Stimulated activated CD4-positive, alpha-beta T cell treated with anti-CD3 and anti-CD28 coated beads, Interleukin-1b, Interleukin-23, amount 100 ng/mL, for 24 hours (primary cell): ENCODE measurements at places on chromosomes 7 and 10.

DNA sequence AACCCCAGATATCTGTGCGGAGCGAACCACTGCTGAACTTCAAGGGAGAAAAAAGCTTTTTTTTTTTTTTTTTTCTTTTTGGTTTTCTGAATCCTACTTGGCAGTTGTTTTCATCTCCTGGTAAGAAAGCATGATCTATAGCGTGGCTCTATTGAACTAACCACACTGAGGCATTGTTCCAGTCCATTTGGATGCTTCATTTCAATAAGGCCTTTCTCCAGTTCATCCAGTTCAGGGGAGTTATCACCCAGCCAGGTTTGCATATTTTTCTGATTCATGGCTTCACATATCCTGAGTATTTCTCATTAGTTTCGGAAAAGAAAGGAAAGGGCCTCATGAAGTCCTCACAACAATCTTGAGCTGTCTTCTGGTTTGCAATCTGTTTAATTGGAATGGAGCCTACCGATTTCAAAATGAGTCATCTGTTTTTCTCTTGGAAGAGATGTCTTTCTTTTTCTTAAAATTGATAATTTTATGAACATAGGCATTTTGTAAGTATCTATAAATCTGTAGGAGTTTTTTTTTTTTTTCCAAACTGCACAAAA is 93.1 kb upstream of the STEAP4 start:
- DNase-seq: no peak

- no peak for DNase-seq
Measured at GRCh38 chr7:54664235-54665228, 94.5 kb downstream of the SEC61G start.

- DNase-seq: no peak
Measured at GRCh38 chr7:41185851-41186250, 517.0 kb downstream of the INHBA start.

- no peak for DNase-seq
Measured at GRCh38 chr7:117874191-117874700, 1.0 kb upstream of the CTTNBP2 start.

DNA sequence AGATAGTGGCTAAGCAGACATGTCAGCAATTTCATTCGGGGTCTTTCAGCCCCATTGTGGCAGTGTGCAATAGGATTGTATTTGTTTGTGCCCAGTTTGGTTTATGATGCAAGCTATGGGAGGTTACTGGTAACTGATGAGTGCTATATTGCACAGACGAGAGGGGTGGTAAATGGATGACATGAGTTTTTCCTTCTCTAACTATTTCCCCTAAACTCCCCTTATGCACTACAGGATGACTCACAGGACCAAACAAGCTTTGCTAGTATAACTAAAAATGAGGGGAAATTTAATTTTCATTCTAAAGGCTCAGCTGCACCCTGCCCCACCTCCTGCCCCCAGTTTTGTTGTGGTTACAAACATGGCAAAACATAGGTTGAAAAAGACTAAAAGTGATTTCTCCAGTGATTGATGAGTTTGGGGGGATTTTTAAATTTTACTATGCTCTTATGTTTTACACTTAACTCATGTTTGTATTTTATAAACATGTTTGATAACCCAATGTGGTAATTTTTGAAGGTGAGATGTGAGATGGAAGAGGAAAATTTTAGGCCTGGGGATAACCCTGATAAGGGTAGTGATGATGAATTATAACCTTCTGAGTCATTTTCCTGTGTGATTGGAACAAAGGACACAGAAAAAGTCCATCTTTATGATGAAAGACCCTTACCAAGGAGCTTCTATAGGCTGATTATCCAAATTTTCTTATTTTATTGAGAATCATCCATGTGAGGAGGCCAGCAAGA is 60.8 kb upstream of the NAMPT start:
- DNase-seq: no peak

GRCh38 chr7:45221896-45222604 is 64.5 kb downstream of the RAMP3 start:
- DNase-seq: no peak

DNA sequence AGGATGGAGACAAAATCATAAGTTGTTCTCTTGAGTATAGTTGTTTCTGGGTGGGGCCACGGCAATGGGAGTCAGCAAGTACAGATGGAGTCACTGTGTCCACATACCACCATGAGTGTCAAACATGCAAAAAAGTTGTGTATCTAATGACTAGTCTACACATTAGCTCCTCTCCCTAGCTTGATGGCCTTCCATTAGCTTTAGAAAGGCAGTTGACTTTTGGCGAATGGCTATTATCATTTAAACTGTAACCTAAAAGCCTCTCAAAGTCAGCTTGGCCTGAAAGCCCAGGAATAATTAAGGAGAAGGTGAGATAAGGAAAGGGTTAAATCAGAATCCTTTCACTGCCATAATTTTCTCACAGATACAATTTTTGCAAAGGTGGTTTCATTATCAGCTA is 95.5 kb upstream of the MEOX2 start:
- DNase-seq: no peak

DNA sequence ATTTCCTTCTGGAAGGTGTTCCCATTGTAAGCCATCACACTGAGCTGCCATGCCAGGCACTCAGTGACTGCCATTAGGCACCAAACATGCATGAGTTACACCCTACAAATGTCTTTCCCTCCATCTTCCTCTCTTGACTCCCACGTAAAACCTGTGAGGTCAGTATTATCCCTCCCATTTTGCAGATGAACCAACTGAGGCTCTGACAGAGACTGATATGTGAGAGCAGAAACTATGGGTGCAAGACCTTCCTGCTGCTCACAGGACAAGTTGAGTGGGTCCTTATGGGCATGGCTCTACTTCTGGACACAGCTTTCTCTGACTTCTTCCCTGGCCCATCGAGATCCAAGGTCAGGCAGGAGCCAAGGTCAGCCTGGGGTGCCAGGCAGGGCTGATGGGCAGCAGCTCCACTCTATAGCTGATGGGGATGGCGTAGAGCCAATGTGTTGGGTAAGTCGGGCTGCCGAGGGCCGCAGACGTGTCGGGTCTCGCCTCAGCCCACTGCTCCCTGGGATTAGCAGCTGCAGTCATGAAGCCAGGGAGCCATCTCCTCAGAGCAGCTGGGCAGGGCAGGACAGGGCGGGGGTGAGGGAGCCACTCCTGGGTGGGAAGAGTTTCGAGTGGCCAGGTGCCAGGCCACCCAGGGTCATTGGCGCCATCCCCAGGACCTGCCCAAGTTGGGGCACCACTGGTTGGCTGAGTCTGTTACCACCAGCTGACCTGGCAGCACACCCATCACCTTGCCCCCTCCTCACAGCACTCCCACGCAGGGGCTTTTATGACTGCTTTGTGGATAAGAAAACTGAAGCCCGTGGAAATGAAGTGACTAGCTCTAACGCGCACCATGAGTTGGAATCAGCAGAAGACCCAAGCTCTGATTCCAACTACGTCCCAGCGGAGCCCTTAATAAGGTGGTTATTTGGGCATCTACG is 117.8 kb upstream of the ZMIZ1 start:
- DNase-seq: no peak

- DNase-seq: no peak
Measured at GRCh38 chr10:91680487-91680886, 47.6 kb upstream of the PPP1R3C start.

- no peak for DNase-seq
Measured at GRCh38 chr7:78473571-78474301, 675.2 kb downstream of the PHTF2 start.
